AG09309 (cell line): ENCODE measurements at places on chromosomes 4 and X.

DNA sequence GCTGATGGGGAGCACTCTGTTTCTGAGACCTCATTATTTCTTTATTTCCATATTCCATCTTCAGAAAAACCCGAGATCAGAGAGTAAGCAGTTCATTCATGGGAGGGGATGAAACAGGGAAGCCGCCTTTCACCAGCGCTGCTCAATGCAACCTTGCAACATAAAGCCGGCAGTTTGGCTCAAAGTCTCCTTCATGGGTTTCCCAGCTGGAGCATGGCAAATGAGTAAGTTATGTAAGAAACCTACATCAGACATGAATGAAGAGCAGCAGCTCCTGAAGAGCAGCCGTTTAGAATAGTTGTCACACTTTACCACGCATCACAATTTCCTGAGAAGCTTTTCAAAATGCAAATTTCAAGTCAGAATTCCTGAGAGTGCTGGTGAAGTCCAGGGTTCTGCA is 578.8 kb downstream of the FSTL5 start:
- DNase-seq, result no peak

- DNase-seq, result no peak
Measured at GRCh38 chrX:53284684-53285447, 3.5 kb upstream of the IQSEC2 start.

- DNase-seq, result no peak
Measured at GRCh38 chr4:10643600-10644425, 40.8 kb downstream of the CLNK start.

DNA sequence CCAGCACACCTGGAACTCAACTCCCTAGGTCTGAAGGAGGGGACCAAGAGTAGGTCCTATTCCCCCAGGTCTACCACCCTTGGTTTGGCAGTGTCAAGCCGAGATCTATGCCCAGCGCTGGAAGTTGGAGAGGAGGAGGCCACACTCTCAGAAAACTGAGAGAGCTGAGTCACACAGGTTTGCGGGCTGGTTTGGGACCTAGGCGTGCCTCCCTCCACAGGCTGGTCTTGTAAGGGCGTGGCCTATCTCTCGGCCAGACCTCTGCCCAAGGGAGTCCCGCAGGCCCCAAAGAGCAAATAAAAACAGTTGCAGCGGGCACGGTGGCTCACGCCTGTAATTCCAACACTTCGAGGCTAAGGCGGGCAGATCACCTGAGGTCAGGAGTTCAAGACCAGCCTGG is 52.9 kb upstream of the INTU start:
- DNase-seq, result no peak

DNA sequence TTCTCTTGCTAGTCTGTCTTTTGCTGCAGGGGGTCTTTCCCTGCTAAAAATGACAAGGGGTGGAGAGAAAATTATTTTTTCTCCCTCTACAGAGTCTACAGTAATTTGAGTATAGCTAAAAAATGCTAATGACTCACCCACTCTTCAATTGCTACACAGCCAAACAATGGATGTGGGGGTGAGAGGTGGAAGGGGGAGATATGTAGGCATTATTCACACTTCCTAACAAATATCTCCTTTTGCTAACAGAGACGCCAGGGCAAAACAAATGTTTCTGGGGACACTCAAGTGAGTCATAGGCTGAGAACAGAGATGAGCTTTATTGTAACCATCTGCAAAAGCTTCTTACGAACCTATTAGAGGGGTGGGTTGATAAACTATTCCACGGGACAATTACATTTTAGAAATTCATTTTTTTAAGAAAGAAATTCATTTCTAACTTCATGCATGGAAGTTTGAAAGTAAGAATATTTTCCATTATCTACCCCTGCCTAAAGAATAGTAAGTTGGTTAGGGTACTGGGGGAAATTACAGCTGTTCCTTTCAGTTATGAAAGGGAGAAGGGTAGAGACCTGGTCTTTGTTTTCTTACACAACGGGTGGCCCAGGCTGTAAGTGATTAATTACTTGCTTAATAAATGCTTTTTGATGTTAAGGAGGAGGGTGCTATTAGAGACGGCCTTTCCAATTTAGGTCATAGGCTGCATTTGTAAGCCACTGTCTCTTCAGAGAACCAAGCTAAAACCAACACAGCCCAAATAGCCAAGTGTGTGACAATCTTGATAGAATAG is 12.8 kb downstream of the SCD5 start:
- DNase-seq, result peak; percentile 78

GRCh38 chrX:123961268-123962005 is at the start of gene STAG2:
Gene STAG2, plus strand, starts transcription at chrX:123961706. Its CDS starts 60,922 bp downstream, at chrX:124022628.
- no peak for DNase-seq

DNA sequence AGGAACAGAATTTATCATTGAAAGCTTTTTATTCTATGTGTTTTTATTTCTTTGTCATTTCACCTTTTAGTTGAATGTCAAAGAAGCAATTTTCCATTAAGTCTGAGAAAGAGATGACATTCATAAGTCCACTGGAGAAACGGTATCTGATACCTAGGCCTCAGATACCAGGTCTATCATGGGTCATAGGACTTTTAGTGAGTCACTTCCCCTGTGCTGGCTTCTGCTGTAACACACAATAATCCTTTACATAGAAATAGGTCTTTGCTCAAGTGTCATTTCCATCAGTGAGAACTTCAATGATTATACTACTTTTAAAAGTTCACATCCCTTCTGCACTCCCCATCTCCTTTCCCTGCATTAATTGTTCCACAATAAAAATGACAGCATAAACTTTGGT is 125.5 kb upstream of the ARMCX2 start:
- DNase-seq, result no peak

DNA sequence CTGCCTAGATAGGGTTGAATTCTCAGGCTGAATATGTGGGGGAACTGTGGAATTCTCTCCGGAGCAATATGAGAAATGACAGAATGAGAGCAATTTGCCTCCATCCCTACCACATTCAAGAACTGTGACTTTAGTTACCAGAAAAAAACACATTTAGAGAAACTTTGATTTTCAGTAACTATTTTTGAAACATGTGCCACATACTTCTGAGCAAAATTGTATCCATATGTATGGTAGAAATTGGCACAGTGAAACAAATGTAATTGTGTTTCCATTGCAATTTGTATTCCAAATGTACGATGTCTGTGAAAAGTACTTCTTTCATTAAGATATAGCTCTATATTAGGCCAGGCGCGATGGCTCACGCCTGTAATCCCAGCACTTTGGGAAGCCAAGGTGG is 5.5 kb upstream of the KLHL8 start:
- no peak for DNase-seq

- DNase-seq, result no peak
Measured at GRCh38 chr4:78560296-78560963, 8.9 kb downstream of the ANXA3 start.

DNA sequence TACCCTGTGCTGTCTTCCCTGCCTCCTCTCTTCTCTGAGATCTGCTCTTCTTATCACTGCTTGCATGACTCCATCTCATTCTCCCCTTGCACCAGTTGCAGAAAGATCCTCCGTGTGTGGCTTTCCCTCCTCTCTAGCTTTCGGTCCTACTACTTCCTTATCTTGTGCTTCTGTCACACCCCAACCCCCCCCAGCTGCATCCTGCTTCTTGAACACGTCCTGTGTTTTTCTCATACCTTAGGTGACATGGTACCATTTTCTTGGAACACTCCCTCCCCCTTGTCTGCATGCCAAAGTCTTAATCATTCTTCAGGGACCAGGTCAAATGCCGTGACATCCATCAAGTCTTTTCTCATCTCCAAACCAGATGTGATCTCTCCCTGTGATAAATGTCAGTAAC is 46.4 kb downstream of the FHL1 start:
- DNase-seq, result no peak

DNA sequence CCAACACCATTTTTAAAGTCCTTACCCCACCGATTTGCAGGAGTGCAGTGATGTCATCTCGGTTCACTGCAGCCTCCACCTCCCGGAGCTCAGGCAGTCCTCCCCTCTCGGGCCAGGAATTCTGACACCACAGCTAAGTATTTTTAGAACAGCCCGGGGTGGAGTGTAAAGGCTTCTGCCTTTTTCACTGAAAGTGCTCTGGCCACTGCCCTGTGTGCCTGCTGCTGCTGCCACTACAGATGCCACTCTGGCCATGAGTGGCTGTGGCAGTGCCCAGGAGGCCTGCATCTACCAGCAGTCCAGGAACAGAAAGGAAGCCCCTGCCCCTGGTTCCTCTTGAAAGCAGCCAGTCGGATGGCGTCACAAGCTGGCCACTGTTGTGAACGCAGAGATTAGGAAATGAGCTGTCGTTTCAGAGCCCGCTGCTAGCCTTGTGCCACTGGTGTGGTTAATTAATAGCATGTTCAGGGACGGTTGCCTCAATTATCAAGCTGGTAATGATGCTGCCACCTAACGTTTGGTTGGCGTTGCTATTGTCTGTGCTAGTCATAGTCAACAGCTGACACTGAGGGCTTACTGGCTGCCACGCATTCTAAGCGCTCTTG is 23.6 kb upstream of the TBC1D14 start:
- peak; percentile 64 for DNase-seq

DNA sequence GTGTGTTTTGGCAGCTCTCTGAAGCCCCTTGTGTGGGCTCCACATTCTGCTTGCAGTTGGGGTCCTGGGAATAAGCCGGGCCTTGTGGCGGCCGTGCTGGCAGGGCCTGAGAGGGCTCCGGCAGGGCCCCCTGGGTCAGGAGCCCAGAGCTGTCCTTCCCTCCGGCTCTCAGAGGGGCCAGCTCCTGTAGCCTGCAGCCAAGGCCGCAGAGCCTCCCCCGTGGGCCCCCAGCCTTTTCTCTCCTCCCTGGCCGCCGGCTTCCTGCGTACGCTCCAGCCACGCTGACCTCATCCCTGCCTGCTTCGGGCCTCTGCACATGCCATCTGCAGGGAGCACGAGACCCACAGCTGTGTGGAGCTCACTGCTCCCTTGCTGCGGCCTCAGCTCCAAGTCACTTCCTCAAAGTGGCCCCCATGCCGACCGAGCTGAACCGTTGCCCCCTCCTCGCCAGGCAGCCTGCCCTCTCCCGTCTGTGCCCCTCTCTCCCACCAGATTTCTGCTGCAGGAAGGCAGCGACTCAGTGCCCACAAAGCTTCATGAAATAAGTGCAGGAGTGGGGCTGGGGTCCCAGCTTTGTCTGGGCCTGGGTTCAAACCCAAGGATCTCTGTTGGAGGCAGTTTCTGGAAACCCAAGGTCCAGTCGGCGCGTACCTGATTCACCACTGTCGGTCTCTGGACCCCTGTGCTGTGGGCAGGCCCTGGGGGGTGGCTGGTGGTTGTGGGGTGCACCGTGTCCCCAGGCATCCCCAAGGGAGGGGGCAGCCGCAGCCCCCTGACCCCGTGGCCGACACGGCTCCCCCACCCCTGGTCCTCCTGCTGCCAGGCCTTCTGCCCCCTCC is 57.1 kb upstream of the NKX1-1 start:
- no peak for DNase-seq

DNA sequence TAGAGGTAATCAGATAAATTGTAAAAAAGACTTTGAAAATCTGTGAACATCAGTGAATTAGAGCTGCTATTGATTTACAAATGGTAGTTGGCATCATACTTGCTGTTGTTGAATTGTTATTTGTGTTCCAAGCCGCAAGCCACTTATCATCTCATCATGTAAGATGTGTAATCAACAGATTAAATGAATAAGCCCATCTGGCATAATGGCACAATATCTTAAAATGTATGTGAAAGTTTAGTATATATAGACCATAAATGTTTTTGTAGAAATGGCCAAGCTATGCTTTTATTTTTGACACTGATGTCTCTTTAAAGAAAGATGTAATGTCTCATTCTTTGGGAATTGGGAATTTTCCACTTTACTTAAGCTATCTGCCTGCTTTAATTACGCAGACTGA is 682.6 kb upstream of the GNPDA2 start:
- DNase-seq, result no peak

DNA sequence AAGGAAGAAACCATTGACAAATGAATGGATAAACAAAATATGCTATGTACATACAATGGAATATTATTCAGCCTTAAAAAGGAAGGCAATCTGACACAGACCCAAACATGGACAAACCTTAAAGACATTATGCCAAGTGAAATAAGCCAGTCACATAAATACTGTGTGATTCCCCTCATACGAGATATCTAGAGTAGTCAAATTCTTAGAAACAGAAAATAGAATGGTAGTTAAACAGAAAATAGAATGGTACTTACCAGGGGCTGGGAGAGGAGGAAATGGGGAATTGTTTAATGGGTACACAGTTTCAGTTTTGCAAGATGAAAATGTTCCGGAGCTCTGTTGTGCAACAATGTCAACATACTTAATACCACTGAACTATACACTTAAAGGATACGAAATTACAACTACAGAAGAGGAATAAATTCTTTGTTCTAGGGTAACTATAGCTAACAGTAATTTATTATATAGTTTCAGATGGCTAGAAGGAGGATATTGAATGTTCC is 47.8 kb upstream of the DUSP21 start:
- DNase-seq, result no peak

DNA sequence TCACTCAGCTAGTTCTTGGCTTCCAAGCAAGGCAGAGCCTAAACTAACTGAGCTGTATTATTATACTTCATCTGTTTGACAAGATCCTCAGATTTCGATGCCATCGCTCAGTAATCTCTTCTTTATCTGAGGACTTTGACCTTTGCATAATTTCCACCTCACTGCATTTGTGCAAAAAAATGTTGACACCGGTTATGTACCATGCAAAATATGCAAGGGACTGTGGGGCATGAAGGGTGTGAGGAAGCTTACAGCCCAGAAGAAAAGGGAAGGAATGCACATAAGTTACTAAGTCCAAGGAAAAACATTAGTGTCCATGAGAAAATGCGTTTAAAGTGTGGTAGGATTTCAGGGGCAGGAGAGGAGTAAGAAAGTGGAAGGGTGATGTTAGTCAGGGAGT is 295.4 kb downstream of the PACRGL start:
- DNase-seq, result no peak

DNA sequence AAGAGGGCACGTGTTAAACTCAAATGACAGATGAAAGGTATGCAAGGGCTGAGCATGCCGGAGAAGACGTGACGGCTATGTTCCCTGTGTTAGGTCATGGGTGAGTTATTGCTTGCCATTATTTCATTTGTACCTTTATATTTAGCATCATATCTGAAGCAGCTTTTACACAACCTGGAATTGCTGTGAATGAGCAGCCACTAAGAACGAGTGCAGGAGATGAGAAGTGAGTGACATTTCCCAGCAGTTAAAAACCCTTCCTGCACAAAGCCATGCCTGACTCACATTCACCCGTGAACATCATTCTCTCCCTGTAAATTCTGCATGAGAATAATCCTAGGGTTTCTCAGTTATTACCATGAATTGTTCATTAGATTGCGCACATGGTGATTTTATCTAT is 433.2 kb upstream of the ZFP42 start:
- DNase-seq, result no peak

DNA sequence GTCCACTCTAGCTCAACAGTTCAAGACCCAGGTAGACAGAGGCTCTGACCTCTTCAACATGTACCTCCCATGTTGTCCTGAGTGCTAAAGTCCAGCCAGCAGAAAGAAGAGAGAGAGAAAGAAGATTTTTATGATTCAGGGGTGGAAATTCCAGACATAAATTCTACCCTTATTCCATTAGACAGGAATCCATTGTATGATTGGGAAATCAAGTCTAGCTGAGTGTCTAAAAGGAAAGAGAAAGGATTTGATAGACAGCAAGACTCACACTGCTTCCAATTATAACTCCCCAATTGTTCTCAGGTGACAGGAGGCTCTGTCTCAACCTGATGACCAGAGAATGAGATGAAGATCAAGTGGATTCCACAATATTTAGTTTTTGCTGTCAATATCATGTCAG is 27.9 kb upstream of the PGM2 start:
- DNase-seq, result no peak

- DNase-seq, result no peak
Measured at GRCh38 chr4:36665985-36666527, 384.6 kb downstream of the DTHD1 start.
